Retina (tissue), 1 donor: ENCODE measurements at places on chromosomes 11 and 22.

GRCh38 chr11:23226331-23227077 is 366.2 kb upstream of the CCDC179 start:
- no peak for DNase-seq

DNA sequence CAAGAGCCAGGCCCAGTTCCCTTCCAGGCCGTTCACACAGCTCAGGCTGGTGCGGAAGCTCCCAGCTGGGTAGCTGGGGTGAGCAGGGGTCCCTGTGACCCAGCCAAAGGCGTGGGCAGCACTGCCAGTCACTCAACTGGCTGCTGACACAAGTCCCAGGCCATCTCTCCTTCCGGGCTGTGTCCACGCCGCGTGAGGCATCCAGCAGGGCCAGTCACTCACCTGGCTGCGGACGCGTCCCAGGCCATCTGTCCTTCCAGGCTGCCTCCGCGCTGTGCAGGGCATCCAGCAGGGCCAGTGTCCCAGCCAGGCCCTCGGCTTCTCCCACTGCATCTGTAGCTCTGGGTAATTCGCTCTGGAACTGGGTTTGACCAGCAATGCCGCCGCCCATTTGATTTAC is 184.2 kb downstream of the BRD1 start:
- DNase-seq, result no peak

DNA sequence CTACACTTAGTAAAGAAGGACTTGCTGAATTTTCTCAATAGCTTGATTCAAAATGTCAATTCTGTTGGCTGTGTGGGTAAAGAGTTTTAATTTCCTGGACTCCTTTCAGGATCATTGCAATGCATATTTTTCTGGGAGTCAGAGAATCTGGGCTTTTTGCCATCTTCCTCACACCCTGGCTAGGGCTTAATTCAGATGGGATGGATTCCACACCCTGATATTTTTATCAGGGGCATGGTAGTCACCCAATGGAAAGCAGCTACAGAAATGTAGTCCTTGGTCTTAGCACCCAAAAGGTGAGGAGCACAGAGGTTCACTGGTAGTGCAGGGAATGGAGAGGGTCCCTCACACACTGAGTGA is 79.3 kb downstream of the SGSM3 start:
- no peak for DNase-seq

- DNase-seq, result no peak
Measured at GRCh38 chr11:122851366-122851966, 13.2 kb downstream of the CRTAM start.

GRCh38 chr22:48885271-48885918 is 942.3 kb downstream of the BRD1 start:
- no peak for DNase-seq
